ENCODE measurements at places on chromosomes 1 and 21.
A peak's percentile ranks its signal among the peaks of the same experiment; 100 is the strongest.

DNA sequence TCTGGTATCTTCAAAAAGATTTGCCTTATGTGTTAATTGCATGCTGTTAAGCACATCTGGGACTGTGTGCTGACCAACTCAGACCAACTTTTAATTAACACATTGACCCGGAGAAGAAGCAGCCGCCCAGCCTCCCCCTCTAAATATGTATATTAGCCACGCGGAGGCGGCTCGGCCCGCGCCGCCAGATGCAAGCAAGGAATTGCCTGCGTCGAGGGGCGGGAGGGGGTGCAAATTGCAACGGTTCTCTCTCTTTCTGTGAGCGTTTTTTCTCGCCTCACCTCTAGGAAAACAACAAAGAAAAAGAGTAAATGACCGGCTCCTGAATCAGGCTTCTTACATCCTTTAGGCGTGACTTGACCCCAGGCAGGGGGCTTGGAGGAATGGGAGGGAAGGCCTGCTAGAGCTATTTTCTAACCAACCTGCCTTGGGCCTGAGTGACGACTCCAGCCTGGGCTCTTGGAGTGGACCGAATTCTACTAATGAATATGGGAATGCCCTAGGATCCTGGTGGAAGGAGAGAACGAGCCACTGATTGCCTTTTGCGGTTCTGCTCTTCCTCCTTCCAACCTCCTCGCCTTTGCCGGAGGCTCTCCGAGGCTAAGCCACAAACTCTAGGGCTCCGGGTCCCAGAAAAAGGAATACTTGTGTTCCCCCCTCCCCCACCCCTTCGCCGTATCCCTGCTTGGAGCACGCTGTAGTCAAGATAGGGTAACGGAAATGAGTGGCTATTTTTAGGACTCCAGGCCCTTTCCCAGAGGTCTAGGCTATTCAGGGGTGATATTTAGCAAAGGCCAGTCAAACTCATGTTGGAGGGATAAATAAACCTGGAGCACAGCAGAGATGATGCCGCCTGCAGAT is 417.0 kb upstream of the ESRRG start:
- DNase-seq, result no peak

- DNase-seq, result no peak
These were observed 210.6 kb upstream of the HOOK1 start for GRCh38 chr1:59604191-59604590.

GRCh38 chr1:211473823-211474222 is 18.1 kb downstream of the RD3 start:
- DNase-seq, result no peak

GRCh38 chr1:75855734-75856133 is 59.1 kb downstream of the MSH4 start:
- no peak for DNase-seq

DNA sequence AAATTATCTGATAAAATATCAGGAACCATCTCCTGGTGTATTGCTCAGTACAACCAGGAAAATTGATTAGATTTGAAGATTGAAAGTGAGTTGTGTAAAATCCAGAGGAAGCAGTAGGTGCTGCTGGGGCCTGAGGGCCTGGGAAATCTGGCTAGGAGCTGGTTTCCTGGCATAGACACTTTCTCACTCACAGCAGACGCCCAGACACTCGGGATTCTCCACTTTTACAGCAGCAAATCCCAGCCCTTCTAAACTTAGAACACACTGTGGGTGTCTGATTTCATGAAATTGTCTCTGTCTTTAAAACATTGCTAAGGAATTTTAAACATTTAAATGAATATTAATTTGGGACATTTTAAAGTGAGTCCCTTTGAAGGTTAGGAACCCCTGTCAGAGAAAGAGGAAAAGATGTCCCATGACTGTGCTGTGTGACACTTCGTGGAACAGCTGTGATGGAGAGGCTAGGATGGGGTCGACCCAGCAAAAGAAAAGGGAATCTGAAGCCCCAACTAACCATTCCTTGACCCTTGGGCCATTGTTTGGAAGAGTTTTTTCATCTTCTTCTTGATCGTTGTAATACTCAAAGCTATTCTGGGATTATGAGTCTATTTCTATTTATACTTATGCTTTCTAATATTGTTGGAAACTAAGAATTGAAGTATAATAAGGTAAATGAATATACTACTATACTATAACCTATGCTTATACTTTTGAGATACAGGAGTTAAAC is 49.0 kb upstream of the VAMP3 start:
- DNase-seq, result no peak

- DNase-seq, result no peak
These were observed 620.0 kb upstream of the B3GALT2 start for GRCh38 chr1:193806079-193807048.

DNA sequence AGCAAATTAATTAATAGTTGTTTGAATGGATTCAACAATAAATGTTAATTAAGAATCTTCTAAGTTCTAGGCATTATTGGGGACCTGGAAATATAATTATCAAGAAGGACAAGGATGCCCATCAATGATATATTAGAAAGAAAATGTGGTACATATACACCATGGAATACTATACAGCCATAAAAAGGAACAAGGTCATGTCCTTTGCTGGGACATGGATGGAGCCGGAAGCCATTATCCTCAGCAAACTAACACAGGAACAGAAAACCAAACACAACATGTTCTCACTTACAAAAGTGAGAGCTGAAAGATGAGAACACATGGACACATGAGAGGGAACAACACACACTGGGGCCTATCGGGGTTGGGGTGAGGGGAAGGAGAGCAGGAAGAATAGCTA is 141.4 kb upstream of the JUN start:
- DNase-seq, result no peak

DNA sequence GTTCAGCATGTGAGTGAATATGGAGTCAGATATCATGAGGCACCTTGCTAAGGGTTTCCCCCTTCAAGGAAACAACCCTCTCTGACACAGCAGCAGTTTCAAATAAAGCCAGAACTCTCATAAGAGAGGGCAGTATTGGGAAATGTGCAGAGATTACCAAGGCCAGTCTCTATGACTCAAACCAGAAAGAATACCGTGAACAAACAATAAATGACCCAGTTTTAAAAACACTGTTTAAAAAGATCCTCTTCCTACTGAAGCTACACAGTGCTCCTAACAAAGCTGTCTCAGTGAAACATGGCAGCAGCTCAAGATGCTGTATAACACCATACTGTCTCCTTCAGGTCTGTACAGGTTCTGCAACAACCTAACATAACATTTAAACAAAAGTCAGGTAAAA is 102.6 kb downstream of the KIAA0319L start:
- no peak for DNase-seq

GRCh38 chr1:209513226-209513625 is 70.3 kb upstream of the CAMK1G start:
- DNase-seq, result peak; percentile 39

DNA sequence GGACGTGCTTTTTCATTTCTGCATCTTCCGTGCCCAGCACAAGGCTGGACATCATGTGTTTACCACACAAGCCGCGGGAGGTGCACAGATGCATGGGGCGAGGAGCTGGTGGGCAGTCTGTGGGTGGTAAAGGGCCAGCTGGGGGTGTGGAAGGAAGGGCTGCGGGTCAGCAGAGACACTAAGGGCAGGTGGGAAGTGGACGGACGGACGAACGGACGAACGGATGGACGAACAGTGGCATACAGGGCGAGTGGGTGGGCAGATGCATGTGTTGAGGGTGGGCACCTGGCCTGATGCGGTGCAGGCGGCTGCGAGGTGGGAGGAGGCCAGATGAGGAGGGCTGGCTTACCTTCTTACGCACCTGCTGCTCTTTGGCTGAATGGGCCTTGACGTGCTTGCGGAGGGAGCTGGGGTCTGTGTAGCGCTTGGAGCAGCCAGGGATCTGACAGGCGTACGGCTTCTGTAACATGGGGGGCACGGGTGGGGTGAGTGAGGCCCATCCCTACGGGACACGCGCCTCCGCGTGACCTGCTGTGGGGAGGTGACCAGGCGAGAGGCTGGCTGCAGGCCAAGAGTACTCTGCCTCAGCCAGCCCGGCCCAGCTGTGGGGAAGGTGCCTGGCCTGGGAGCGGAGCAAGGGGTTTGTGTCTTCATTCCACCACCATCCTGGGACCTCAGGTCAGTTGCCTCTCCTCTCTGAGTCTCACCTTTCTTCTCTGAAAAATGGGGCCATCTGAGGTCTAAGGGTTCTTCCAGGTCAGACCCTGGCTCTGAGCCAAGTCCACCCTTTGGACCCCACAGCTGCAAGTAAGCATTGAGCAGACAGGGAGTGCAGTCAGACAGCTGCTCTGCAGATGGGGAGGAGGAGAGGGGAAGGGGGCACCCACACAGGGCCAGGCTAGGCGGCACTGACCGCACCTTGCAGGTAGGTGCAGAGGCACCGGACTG is 65.5 kb downstream of the DMRTB1 start:
- no peak for DNase-seq

- DNase-seq, result no peak
These were observed 53.6 kb downstream of the ACBD3 start for GRCh38 chr1:226132728-226133503.

- DNase-seq, result no peak
These were observed 66.1 kb upstream of the SERBP1 start for GRCh38 chr1:67496329-67496728.

DNA sequence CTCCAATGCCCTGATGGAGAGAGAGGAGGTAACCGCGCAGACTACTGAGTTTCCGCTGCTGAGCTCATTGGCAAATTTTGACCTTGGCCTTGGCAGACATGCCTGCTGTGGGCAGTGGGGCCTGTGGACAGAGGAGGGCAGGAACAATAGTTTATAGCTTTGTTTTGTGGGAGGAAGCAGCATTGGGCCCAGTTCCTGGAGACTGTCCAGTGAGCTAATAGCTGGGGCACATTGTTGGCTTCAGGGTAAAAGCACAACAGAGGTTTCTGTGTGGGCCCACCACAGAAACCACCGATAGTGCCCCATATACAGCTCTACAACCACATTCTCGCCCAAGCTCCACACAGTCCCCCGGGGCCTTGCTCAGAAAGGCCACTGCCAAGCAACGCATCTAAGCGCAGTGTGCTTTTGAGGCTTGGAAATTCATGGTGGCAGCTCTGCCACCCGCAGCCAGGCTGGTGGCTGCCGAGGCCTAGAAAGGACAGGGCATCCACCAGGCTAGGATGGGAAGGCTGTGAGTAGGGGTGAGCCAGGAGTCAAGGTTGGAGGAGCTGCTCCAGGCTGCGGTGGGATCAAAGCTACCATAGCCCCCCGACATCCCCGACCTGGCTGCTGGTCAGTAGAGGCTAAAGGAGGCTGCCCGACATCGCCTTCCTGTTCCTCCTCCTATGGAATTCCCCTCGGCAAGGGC is 43.2 kb downstream of the NEK2 start:
- DNase-seq, result no peak

- DNase-seq, result no peak
These were observed 19.2 kb upstream of the TRAF3IP3 start for GRCh38 chr1:209736490-209737117.

- no peak for DNase-seq
These were observed at the start of gene HOOK1 for GRCh38 chr1:59814901-59815825. Gene HOOK1, plus strand, starts transcription at chr1:59814949. Its CDS starts 169 bp downstream, at chr1:59815118.

DNA sequence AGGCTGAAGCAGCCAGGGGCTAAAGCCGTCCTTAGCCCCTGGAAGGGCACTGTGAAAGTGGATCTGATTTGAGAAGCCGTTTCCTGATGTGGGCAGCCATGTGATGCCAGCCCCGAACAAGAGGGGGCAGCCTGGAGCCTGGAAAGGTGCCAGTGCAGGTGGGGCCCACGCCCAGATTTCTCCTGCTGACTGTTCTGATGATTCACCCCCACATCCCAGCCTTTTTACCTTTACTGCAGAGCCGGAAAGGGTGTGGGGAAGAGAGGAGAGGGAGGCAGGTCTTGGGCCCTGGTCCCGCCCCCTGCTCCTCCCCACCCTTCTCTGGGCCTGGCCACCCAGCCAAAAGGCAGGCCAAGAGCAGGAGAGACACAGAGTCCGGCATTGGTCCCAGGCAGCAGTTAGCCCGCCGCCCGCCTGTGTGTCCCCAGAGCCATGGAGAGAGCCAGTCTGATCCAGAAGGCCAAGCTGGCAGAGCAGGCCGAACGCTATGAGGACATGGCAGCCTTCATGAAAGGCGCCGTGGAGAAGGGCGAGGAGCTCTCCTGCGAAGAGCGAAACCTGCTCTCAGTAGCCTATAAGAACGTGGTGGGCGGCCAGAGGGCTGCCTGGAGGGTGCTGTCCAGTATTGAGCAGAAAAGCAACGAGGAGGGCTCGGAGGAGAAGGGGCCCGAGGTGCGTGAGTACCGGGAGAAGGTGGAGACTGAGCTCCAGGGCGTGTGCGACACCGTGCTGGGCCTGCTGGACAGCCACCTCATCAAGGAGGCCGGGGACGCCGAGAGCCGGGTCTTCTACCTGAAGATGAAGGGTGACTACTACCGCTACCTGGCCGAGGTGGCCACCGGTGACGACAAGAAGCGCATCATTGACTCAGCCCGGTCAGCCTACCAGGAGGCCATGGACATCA is at the start of gene SFN:
Gene SFN, plus strand, starts transcription at position 369 of the 904 bp plus-strand sequence. Its CDS starts 64 bp downstream, at position 433.
- no peak for DNase-seq

DNA sequence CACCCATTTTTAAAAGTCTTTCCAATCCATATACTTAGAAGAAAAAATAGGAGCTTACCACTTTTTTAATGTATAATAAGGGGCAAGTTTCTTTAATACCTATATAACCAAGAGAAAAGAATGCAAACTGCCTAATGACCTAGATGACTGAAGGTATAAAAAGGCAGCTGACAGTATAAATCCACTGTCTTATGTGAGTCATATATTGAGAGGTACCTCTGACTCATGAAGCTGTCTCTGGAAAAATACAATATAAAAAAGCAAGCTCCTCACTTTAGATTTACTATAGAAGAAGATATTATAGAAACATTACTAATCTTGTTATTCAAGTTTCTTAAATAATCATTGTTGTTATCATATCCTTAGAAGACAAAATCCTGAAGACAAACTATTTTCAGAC is 144.2 kb downstream of the VAV3 start:
- DNase-seq, result no peak

DNA sequence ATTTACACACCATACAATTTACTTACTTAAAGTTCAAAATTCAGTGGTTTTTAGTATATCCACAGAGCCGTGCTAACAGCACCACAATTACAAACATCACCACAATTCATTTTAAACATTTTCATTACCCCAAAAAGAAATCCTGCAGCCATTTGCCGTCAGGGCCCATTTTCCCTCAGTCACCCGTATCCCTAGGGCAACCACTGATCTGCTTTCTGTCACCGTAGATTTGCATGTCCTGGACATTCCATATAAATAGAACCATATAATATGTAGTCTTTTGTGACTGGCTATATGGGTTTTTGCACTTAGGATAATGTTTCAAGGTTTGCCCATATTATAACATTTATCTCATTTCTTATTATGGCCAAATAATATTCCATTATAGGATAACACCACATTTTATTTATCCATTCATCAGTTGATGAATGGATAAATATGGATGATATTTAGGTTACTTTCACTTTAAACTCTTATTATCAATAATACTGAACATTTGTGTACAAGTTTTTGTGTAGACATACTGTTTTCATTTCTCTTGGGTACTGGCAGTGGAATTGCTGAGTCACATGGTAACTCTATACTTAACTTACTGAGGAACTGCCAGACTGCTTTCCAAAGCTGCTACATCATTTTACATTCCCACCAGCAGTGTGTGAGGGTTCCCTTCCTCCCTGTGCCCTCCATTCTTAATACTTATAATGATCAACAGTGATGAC is 68.9 kb downstream of the ST3GAL3 start:
- DNase-seq, result no peak

- DNase-seq, result no peak
These were observed 180.8 kb upstream of the CACYBP start for GRCh38 chr1:174818951-174819350.

All from DMS 273 treated with DMSO at 0.1 percent for 48 hours (cell line).